AG04450 (cell line): ENCODE measurements at places on chromosomes 12 and 14.

- no peak for DNase-seq
Measured at GRCh38 chr12:454833-455232, 4.9 kb upstream of the B4GALNT3 start.

- DNase-seq, result no peak
Measured at GRCh38 chr14:76654573-76655108, 106.6 kb upstream of the VASH1 start.

- DNase-seq, result no peak
Measured at GRCh38 chr14:104680056-104680805, 9.2 kb upstream of the INF2 start.

- DNase-seq, result no peak
Measured at GRCh38 chr12:52259657-52260243, 14.7 kb upstream of the KRT86 start.

DNA sequence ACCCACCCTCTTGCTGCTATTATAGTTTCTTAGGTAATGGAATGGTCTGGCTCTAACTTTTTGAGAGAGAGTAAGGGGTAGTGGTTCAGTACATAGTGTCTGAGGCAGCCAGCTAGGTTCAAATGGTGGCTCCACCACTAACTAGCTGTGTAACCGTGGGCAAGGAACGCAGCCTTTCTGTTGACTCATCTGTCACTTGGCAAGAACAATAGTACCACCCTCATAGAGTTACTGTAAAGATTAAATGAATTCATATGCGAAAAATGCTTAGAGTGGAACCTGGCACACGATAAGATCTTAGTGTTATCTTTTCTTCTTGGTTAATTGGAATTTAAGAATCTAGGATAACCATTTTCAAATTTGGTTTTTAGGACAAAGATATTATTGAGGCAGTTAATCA lies 14.0 kb downstream of the CCDC62 start:
- DNase-seq, result no peak

DNA sequence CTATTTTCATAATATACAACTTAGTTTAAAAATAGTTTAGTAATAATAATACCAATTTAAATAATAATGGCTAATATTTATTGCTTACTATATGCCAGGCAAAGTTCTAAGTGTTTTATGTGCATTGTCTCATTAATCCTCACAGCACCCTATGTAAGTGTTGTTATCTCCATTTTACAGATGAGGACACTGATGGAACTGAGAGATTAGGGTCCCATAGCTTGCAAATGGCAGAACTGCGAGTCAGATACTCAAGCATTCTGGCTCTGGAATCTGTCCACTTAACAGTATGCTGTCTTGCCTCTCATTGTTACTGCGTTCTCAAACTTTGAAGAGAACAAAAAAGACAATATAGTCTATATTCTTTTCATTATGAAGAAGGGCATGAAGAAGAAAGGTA lies 19.0 kb downstream of the AP5M1 start:
- DNase-seq, result no peak

DNA sequence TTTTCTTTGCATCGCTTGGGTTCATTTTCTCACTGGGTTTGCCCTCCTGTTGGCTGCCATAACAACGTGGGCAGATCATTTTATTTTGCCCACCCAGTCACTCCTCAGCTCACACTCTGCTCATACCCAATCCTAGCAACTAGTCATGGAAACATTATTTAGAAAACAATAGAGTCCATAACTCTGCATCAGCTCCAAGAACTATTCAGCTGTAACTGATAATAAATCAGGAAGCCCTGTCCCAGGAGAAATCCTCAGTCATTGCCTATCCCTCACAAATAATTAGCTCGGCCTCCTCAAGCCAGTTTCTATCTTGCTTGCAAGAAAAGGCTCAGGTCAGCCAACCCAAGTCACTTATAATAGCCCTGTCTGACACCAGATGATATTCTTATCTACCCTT lies 43.2 kb downstream of the RTN1 start:
- no peak for DNase-seq

DNA sequence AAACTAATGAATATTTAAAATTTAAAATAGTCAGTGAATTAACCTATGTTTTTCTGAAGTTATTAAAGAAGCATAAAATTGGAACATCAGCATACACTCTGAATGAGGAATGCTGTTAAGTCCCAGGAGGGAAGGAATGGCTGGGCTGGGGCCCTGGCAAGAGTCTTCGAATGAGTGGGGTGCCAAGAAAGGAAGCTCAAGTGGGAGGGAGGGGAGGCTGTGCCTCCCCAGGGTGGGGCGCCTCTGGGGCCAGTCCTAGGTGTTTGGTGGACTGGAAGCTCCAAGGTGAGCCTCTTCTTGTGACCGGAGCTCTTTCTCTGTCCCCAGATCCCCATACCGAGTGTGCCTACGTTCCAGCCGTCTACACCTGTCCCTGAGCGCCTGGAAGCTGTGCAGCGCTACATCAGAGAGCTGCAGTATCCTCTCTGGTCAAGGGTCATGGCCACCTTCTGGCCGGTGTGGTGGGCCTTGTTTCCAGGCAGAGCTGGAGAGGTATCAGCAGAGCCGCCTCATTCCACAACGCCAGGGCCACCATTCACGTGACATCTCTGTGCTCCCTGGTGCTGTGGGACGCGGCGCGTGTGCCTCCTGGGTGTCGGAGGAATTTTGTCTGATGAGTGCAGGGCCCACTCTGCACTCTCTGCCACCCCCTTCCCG lies 8.5 kb downstream of the VASH1 start:
- DNase-seq, result no peak

- no peak for DNase-seq
Measured at GRCh38 chr12:89469361-89469760, 55.2 kb downstream of the GALNT4 start.

- no peak for DNase-seq
Measured at GRCh38 chr12:79296871-79297270, 393.9 kb downstream of the PAWR start.

GRCh38 chr12:101491329-101491728 lies 16.2 kb downstream of the SPIC start:
- no peak for DNase-seq

GRCh38 chr14:66078006-66078405 lies 408.2 kb upstream of the CCDC196 start:
- DNase-seq, result no peak

- DNase-seq, result no peak
Measured at GRCh38 chr12:104534857-104535248, 78.1 kb downstream of the CHST11 start.

GRCh38 chr14:60590991-60591414 lies 58.3 kb downstream of the SIX1 start:
- no peak for DNase-seq

GRCh38 chr14:76352639-76353281 lies 23.2 kb upstream of the ESRRB start:
- no peak for DNase-seq

DNA sequence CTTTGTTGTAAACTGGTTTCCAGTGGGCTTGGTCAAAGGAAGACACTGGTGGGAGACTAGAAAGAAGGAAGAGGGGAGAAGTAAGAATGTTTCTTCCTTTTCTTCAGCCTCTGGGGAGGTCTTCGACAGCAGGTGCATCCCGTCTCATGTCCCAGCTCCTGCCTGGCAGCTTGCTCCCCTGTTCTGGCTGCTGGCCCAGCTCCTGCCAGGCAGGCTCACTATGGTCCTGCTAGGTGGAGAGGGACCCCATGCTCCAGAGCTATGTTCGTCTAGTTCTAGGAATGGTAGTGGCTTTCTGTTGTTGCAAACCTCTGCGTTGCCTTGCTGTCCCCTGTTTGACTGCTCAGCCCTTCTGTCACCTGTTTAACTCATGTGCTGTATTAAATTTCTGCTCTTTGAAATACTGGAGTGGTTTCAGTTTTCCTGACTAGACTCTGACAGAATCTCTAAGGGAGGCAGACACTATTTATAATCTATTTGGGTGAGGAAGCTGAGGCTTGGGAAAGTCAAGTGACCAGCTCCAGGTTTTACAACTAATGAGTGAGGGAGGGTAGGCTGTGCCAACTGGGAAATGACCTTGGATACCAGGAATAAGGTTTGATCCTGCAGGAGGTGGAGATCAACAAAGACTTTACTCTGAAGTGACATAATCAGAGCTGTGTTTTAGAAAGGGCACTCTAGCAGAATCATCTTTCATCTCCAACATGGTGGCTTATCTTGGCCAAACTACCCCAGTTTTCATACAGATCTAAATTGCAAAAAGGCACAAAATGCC lies 94.7 kb upstream of the DDHD1 start:
- DNase-seq, result no peak

GRCh38 chr14:76514213-76514998 lies 138.5 kb downstream of the ESRRB start:
- no peak for DNase-seq

GRCh38 chr12:132044661-132045412 lies 95.1 kb downstream of the EP400 start:
- DNase-seq, result no peak

- no peak for DNase-seq
Measured at GRCh38 chr14:23248601-23249000, 10.9 kb downstream of the RNF212B start.

DNA sequence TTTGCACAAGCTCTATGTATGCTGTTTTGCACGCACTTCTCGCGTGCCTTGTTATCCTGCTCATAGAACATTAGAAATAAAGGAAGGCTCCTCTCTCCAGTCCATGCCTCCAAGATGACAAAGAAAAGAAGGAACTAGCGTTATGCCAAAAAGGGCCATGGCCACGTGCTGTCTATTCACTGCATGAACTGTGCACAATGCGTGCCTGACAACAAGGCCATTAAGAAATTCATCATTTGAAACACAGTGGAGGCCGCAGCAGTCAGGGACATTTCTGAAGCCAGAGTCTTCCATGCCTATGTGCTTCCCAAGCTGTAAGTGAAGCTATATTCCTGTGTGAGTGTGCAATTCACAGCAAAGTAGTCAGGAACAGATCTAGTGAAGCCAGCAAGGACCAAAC lies 22.2 kb upstream of the PRMT8 start:
- DNase-seq, result no peak

GRCh38 chr14:38137005-38137404 lies 70.7 kb upstream of the SSTR1 start:
- DNase-seq, result no peak

GRCh38 chr12:52041695-52042123 lies 9.5 kb upstream of the NR4A1 start:
- DNase-seq, result no peak

DNA sequence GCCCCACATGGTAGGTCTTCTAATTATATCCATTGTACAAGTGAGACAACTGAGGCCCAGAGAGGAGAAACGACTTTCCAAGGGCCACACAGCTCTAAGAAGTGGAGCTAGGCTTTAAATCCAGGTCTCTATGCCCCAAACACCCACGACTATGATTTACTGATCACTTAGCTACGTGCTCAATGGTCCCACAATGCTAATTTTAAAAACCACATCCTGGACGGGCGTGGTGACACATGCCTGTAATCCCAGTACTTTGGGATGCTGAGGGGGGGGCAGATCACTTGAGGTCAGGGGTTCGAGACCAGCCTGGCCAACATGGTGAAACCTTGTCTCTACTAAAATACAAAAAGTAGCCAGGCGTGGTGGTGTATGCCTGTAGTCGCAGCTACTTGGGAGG lies 8.4 kb upstream of the MLEC start:
- no peak for DNase-seq

DNA sequence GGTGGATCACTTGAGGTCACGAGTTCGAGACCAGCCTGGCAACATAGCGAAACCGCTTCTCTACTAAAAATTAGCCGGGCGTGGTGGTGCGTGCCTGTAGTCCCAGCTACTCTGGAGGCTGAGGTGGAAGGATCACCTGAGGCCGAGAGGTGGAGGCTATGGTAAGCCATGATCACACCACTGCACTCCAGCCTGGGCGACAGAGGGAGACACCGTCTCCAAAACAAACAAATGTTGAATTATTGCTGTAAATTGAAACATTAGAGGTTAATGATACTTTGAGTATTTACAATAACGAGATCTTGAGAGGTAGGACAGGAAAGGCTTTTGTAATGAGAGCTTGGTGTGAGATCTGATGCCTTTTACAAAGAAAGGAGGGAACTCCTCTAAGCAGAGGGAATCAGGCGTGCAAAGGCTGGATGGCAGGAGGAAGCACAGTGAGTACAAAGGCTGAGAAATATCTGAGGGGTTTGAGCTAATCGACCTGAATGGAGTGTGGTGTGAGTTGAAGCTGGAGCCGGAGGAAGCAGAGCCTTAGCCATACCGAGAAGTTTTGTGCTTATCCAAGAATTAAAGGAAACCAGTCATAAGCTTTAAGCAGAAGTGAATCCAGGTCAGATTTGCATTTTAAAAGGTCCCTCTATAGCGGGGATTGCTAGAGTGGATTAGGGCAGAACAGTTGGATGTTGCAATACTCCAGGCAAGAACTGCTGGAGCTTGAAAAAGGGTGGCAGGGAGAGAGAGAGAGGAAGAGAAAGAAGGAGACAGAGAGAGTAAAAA lies 1.1 kb downstream of the RHNO1 start:
- no peak for DNase-seq

- DNase-seq, result no peak
Measured at GRCh38 chr14:55851961-55852360, 266.2 kb upstream of the PELI2 start.

GRCh38 chr12:100974747-100975146 lies 180.2 kb downstream of the ANO4 start:
- DNase-seq, result no peak

DNA sequence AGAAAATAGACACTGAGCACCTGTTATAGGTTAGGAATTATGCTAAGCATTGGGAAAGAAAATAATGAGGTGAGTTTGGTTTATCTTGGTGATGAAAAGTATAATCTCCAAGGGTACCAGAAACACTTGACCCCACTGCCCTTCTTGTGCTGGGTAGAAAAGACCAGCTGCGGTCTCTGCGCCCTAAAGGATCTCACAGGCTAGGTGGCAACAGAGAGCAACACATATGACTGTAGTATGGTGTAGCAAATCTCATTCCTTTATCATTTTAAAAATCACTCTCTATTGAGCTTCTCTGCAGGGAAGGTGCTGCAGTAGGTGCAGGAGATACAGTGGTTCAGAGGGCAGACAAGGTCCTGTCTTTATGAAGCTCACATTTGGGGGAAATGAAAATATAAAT lies 26.1 kb downstream of the NRXN3 start:
- no peak for DNase-seq
